ENCODE measurements at places on chromosomes 4 and X. TPM values are rescaled to one million over a fixed set of nuclear protein-coding genes. Genes with fewer than 3 reads are reported as not detected.

GRCh38 chr4:2331519-2332200 is 69.8 kb upstream of the MXD4 start:
- no peak overlapping the region for H3K27ac ChIP-seq
- no peak overlapping the region for H3K4me3 ChIP-seq
- H3K36me3 ChIP-seq = no peaks in the 10 kb centered on the region
- H3K27me3 ChIP-seq = no peaks in the 10 kb centered on the region
- no peak for DNase-seq

GRCh38 chr4:165301833-165302232 is 25.6 kb upstream of the MSMO1 start:
- no peak for DNase-seq
- no peaks in the 10 kb centered on the region for H3K4me1 ChIP-seq
- no peak overlapping the region for H3K27ac ChIP-seq
- H3K27me3 ChIP-seq = no peaks in the 10 kb centered on the region
- H3K4me3 ChIP-seq = no peak overlapping the region

DNA sequence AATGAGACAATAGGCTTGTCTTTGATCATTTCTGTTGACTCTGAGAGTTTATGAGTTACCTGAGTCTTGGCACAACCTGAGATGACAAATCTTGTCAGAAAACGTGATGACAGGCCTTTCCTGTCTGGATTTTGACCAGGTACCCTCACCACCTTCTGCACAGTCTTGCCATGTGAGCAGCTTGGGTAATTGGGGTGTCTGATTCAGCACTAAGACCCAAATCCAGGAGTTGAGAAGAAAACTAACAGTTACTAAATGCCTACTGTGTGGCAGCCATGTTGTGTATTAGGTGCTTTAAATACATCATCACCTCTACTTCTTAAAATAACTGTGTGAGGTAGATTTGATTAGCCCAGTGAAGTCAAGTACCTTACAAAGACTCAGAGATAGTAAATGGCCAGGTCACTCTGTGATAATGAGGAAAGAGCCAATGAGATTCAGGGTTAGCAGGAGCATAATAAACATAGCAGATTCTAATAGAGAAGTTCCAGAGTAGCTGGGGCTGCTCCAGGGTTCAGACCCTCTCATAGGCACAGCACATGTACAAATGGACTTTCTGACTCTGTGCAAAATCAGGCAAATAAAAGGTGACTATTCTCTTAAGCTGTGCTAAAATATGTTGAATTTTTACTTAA is 2.8 kb downstream of the EREG start:
- no peak overlapping the region for H3K4me3 ChIP-seq
- no peak for DNase-seq
- H3K27me3 ChIP-seq = no peaks in the 10 kb centered on the region

The PAGE5 gene
- not detected for total RNA-seq

DNA sequence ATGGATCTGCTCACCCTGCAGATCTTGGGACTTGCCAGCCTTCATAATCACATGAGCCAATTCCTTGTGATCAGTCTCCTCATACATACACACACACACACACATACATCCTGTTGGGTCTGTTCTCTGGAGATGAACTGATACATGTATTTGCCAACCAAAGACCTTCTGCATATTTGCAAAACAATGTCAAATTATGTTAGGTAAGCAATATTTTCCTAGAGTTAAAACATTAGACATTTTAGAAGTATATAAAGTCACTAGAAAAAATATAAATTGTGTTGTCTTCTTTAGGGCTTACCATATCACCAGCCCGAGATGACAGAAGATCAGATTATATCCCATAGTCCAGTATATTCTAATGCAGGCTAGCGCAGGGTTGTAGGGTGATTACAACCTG is 156.0 kb downstream of the DCHS2 start:
- H3K27ac ChIP-seq = no peak overlapping the region
- no peaks in the 10 kb centered on the region for H3K36me3 ChIP-seq
- H3K4me1 ChIP-seq = peaks cover 11% of the 10 kb centered on the region
- no peak overlapping the region for H3K4me3 ChIP-seq
- no peaks in the 10 kb centered on the region for H3K27me3 ChIP-seq
- DNase-seq = no peak

GRCh38 chrX:107596651-107597050 is 31.7 kb upstream of the PRPS1 start:
- no peak overlapping the region for H3K27ac ChIP-seq
- H3K4me1 ChIP-seq = no peaks in the 10 kb centered on the region
- H3K4me3 ChIP-seq = no peak overlapping the region
- no peaks in the 10 kb centered on the region for H3K27me3 ChIP-seq

DNA sequence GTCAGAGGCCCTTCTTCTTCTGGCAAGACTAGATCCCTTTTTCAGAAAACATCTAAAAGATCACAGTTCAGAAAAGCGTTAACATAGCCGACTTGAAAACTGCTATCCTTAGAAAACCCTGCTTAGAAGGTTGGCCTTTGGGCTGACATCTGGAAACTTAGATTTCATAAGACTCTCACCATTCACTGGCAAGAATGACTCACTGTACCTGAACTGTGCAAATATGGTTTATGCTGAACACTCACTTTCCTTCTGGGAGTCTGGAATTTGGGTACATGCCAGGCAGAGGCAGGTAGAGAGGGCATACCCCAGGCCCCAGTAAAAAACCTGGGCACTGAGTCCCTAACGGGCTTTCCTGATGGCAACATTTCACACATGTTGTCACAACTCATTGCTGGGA is 88.8 kb upstream of the GPC3 start:
- H3K27me3 ChIP-seq = no peaks in the 10 kb centered on the region
- no peaks in the 10 kb centered on the region for H3K36me3 ChIP-seq
- no peaks in the 10 kb centered on the region for H3K4me1 ChIP-seq
- no peak overlapping the region for H3K4me3 ChIP-seq

DNA sequence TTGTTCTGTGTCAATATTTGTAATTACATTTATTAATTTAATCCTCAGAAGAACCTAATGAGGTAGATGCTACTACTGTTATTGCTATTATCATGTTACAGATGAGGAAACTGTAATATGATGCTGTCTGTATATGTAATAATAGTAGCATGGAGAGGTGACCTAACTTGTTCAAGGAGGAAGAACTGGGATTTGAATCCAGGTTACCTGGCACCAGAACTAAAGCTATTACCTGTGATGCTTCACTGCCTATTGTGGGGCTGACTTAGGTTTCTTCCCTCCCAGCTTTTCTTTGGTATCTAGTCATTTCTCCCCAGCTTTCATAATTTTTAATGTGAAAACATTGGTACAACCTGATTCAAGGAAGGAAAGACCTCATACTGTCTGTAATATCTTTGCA is 43.6 kb downstream of the RAPGEF2 start:
- H3K4me1 ChIP-seq = peaks cover 49% of the 10 kb centered on the region
- H3K4me3 ChIP-seq = no peak overlapping the region
- no peaks in the 10 kb centered on the region for H3K27me3 ChIP-seq
- no peaks in the 10 kb centered on the region for H3K36me3 ChIP-seq
- H3K27ac ChIP-seq = no peak overlapping the region

GRCh38 chr4:15100994-15101695 is 98.9 kb downstream of the CPEB2 start:
- H3K36me3 ChIP-seq = no peaks in the 10 kb centered on the region
- DNase-seq = no peak
- no peak overlapping the region for H3K27ac ChIP-seq
- no peaks in the 10 kb centered on the region for H3K4me1 ChIP-seq
- no peak overlapping the region for H3K4me3 ChIP-seq

The ADH4 gene
- 10.8 TPM for total RNA-seq

DNA sequence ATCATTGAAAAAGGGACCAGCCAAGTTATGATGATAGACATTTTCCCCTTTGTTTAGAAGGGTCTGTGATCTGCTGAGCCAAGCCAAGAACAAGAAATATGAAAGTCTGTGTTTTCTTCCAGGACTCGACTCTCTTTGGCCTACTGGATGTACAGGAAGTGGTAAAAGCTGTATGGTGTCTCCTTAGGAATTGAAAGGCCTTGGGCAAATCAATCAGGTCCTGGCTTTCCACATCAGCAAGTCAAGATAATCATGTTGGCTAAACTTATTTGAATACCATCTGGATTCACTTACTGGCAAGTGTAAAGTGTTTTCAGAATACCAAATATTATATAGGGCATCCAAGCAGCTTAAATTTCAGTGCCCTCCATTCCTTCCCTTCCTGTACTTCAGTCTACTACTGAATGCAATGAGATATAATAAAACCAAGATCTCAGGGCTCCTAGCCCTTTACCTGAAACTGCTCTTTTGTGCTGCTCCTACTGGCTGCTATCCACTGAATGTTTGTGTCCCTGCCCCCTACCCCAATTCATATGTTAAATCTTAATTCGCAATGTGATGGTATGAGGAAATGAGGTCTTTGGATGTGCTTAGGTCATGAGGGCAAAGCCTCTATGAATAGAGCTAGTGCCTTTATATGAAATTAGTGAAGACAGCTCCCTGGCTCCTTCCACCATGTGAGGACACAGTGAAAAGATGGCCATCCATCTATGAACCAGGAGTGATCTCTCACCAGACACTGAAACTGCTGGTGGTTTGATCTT is 578.0 kb downstream of the SPRY1 start:
- no peak overlapping the region for H3K4me3 ChIP-seq
- DNase-seq = no peak
- H3K27me3 ChIP-seq = no peaks in the 10 kb centered on the region
